ENCODE measurements at places on chromosomes 6 and 20.

DNA sequence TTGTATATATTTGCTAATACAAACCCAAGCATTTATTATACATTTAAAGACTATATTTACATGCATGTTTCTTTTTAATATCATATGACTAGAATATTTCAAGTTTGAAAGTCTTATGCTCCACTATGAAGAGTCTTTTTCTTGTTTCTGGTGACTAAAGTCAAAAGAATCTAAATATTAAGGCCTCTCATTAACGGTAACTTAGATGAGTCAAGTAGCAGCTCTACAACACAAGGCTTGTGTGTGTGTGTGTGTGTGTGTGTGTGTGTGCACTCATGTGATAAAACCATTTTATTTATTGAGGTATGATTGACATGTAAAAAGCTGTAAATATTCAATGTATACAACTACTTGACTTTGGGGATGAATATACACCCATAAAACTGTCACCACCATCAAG, 275.6 kb downstream of the TFAP2B start:
- DNase-seq = no peak

DNA sequence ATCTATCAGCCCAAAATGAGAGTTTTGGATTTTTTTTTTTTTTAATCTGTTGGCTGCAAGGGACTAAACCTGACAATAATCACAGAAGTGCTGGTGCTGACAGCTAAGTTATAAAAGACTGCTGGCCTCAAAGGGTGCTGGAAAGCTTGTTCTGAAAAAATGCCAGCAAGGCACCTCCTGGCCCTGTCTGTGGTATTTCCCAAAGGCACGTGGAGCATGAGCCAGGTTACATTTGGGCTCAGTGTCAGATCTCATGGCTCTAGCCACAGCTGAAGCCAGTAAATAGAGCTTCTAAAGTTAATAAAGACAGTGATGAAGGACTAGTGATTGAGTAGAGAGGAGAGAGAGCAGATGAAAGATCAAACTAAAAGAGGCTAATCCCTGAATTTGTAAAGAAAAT, 178.9 kb downstream of the FUT9 start:
- no peak for DNase-seq

- DNase-seq = no peak
These were observed 307 bp downstream of the RANBP9 start for GRCh38 chr6:13711324-13711732.

- no peak for DNase-seq
These were observed 11.3 kb upstream of the GATA5 start for GRCh38 chr20:62487118-62487517.

DNA sequence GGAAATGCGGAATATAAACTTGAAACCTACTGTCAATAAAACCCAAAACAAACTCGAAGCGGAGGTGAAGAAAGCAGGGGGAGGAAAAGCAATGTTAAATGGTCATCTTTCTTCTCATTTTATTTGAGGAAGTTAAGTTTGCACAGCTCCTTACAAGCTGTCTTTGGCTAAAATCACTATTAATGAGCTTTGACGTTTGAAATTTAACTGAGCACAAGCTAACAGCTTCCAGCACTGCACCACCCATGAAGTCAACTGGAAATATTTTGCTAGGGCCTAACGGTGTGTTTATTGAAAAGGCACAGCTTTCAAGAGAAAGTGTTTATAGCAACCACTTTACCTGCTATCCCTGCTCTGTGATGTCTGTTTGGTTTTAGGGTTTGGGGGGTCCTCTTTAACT, 103.8 kb downstream of the PKHD1 start:
- no peak for DNase-seq

- no peak for DNase-seq
These were observed 47.6 kb downstream of the AGPAT4 start for GRCh38 chr6:161226009-161226964.

- no peak for DNase-seq
These were observed 66.6 kb downstream of the HIVEP2 start for GRCh38 chr6:142878407-142878806.

DNA sequence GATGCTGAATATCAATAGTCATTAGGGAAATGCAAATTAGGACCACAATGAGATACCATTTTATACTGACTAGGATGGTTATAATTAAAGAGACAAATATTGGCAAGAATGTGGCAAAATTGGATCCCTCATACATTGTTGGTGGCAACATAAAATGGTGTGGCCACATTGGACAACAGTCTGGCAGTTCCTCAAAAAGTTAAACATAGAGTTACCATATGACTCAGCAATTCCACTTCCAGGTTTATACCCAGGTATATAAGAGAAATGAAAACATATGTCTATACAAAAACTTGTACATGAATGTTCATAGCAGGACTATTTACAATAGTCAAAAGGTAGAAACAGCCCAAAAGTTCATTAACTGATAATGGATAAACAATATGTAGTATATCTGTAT, 2.0 kb upstream of the CRIP3 start:
- DNase-seq = no peak

GRCh38 chr6:38987503-38987902, 61.1 kb upstream of the GLP1R start:
- DNase-seq = no peak

- DNase-seq = no peak
These were observed 627.4 kb downstream of the CDH26 start for GRCh38 chr20:60585651-60586050.

DNA sequence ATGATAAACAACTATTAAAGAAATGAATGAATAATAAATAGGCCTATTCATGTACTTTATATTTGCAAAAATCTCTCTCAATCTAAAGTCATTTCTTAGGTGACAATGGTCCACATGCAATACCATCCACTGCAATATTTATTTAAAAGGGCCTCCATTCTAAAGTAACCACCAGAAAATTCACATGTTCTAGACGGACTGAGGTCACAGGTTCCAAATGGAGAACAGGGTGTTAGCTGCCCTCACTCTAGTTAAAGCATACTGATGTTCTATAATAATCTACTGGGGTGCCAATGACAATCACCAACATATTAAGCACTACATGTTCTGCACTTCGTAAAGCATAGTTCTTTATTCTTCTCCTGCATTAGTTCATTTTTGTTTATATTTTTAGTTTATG, 1.2 kb downstream of the HBS1L start:
- DNase-seq = no peak

DNA sequence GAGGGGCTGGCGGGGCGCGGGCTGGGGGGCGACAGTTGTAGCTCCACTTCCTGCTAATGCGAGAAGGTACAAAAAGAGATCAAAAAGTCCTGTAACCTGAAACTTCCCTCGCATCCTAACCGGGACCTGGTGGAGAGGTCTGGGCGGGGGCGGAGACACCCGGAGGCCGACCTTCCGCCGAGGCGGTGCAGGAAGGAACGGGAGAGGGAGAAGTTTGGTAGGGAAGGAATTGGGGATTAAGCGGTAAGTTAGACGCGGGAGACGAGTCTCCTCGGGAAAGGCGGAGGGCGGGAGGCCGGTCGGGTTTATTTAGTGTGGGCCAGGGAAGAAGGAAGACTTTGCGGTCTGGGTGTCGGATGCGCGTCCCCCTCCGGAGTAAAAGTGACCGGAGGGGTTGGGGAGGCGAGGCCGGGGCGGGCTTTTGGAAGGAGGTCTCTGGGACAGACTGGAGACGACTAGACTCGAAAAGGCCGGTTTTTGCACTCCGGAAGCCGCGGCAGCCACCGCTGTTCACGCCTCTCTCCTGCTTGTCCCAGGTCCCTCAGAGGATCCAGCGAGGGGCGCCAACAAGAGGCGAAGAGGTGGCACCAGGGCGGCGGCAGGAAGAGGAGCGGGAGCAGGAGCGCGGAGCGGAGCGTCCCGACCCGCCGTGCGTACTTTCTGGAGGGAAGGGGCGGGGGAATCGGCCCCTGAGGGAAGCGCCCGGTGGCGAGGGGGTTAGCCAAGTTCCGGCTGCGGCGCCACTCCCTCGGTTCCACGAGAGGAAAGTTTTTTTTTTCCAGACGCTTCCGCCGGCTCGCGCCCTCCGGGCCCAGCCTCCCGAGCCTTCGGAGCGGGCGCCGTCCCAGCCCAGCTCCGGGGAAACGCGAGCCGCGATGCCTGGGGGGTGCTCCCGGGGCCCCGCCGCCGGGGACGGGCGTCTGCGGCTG, 734 bp downstream of the TPBG start:
- DNase-seq = peak; percentile 48

GRCh38 chr6:13504611-13505344, 17.4 kb upstream of the GFOD1 start:
- no peak for DNase-seq

- DNase-seq = no peak
These were observed 82.2 kb upstream of the CDH4 start for GRCh38 chr20:61169874-61170273.

DNA sequence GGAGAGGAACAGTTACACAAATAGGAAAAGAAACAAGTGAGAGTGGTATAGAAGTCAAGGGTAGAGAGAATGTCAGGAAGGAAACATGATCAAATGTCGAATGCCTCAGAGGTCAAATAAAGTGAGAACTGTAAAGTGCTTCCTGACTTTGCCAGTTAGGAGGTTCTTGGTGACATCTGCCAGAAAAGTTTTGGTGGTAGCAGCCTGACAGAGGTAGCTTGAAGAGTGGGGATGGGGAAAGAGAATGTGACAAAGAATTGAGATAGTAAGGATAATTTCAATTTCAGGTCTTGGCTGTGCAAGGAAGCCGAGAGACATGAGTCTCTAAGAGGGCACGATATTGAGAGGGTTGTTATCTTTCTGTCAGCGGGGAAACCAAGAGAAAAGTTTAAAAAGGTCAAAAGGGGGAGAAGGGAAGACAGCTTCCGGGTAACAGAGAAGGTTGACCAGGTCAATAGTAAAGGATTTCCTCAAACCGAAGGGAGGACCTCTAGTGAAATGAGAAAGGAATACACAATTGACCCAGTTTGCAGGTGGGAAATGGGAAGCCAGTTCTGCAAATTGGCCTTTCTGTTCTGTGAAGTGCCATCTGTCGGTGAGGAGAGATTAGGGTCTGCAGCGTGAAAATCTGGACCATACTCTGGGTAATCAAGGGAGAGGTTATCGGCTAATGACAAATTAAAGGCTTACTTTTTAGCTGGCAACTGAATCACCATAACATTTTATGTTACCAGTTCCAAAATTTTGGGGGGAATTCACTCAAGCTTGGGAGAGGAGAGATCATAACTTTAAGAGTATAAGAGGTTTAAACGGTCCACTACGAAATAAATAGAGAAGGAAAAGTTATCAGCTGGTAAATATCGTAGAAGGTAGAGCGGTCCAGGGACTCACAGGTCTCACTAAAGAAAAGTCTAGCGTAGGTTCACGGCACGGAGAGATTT, 973 bp upstream of the BRD2 start:
- peak; percentile 55 for DNase-seq

DNA sequence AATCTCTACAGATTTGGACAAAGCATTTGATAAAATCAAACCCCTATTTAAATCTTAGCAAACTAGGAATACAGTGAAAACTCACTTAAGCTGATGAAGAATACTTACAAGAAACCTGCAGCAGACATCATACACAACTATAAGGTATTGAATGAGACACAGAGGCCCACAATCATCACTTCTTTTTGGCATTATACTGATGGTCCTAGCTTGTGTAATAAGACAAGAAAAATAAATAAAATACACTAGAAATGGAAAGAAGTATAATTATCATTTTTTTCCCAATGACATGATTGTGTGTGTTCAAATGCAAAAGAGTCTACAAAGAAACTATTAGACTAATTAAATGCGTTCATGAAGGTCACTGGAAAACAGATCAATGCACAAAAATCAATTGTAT, 8.8 kb upstream of the OR2B6 start:
- no peak for DNase-seq

DNA sequence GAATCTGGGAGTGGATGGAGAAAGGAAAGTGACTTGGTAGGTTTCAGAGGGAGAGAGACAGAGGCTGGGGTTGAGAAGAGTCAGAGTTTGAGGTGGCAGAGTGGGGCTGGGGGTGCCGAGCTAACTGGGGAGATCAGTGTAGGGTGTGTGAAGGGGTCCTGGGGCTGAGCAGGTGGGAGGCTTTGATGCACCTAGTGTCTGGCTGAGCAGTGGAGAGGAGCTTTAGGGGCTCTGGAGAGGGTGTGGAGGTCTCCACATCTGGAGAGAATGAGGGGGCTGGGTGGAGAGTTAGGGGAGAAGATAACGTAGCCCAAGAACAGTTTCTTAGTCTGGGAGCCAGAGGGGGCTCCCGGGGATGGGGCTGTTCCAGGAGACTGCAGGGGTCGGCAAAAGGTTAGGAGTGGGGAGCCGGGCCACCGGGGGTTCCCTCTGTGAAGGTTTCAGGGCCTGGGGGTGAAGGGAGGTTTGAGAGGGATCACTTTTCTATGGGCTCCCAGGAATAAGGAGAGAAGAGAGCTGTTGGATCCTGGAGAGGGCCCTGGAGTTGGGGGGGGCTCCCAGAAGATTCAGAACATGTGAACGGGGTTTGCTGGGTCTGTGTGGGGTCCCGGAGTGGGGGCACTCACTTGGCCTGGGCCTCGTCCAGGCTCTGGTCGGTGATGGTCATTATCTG, 797 bp downstream of the PBX2 start:
- no peak for DNase-seq

DNA sequence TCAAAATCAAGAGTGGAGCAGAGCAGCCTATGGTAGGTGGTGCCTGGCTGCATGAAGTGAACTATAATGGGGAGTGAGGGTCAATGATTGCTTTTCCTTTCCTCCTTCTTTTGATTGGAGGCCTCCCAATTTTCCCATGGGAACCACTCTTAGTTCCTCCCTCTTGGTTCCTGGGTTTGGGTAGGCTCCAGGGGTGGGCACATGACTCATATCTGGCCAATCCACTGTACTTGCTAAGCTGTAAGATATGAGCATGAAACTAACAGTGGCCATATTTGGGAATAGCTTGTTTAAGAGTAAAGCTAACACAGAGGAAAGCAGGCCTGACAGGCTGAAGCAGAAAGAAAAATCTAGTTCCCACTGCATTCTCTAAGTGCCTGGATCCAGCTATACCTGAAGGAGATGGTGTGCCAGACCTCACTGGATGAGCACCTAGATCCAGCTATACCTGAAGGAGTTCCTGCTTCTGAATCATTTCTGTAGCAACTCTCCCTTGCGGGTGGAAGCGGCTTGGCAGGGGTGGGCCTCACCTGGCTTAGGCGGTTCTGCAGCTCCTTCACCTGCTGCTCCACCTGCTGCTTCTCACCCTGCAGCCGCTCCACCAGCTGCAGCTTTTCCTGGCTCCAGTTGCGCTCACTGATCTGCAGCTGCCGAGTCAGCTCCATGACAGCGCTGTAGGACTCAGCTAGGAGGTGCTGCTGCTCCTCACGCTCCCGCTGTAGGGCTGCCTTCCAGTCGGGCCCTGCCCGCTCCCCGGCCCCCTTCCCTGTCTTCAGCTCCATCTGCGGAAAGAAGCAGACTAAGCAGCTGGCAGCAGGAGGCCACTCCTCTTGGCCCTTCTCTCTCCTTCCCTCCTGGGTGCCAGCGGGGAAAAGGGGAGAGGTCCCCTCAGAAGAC, 29.0 kb upstream of the DSN1 start:
- no peak for DNase-seq
